Activated CD8-positive, alpha-beta memory T cell treated with anti-CD3 and anti-CD28 coated beads for 4 hours (primary cell): ENCODE measurements at places on chromosomes 13 and 19.

- no peak for DNase-seq
Measured at GRCh38 chr13:51271528-51272085, 49.4 kb downstream of the FAM124A start.

GRCh38 chr19:31340042-31341025, 8.9 kb downstream of the TSHZ3 start:
- no peak for DNase-seq

- DNase-seq = no peak
Measured at GRCh38 chr13:44874886-44875630, 114.2 kb downstream of the NUFIP1 start.

DNA sequence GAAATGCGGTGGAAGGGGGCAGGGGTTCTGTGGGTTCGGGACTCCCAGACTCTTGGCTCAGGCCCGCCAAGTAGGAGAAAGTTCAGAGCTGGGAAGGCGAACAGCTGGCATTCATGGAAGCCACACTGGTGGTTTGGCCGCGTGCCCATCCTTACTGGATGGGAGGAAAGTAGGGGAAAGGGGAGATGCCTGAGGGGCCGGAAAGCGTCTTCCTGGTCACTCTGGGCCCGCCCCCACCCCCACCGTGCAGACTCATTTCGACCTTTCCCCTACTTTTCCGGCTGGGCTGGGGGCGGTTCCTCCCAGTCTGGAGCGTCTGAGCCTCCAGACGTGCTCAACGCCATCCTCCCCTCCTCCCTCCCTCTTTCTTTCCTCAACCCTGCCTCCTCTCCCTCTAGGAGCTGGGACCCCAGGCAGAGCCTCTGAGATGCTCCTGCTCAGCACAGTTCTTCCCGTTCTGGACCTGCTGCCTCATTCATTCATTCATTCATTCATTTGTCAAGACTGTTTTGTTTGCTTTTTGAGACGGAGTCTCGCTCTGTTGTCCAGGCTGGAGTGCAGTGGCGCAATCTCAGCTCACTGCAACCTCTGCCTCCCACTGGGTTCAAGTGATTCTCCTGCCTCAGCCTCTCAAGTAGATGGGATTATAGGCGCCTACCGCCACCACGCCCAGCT, 3.5 kb downstream of the ANGPTL4 start:
- DNase-seq = no peak

- DNase-seq = no peak
Measured at GRCh38 chr13:43877326-43877725, 2.2 kb downstream of the CCDC122 start.

DNA sequence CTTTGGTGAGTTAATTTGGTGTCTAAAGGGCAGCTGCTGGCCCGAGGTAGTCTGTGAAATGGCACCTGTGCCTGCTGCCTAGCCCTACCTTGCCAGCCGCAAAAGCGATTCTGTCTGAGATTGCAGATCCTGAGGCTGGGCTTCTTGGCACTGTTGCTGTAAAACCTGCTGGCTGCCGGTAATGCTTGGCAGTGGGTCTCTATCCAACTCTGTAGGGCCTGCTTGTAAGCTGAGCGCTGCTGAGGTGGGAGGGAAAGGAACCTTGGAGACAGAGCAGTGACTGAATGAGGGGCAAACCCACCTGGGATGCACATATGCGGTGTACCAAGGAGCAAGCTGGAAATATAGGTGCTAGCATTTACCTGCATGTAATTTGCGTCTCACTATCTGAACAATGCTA, 11.7 kb downstream of the LCP1 start:
- DNase-seq = no peak

- DNase-seq = no peak
Measured at GRCh38 chr19:47414469-47414868, 4.9 kb downstream of the MEIS3 start.

- no peak for DNase-seq
Measured at GRCh38 chr13:109387471-109387870, 398.9 kb downstream of the IRS2 start.

DNA sequence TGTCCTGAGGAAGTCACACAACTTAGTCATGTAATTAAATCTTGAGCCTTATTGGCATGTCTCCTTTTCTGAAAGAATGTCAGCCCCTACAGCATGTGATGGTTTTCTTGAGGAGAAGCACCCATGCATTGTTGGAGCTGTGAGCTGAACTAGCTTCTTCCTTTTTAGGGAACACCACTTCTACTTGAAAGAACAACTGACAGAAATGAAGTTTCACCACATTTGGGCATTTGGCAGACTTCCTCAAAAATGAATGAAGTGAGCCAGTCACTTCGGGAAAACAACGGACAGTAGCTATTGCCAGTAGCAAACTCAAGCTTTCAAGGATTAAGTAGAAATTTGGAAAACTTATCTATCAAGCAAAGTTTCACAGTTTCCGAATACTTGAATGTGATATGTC, 1351.3 kb downstream of the EFNB2 start:
- DNase-seq = no peak

- no peak for DNase-seq
Measured at GRCh38 chr19:19051478-19052213, 12.1 kb upstream of the SLC25A42 start.

GRCh38 chr13:44331446-44331845, 42.2 kb upstream of the SERP2 start:
- DNase-seq = no peak

- DNase-seq = no peak
Measured at GRCh38 chr13:59157181-59157580, 1006.5 kb downstream of the DIAPH3 start.

DNA sequence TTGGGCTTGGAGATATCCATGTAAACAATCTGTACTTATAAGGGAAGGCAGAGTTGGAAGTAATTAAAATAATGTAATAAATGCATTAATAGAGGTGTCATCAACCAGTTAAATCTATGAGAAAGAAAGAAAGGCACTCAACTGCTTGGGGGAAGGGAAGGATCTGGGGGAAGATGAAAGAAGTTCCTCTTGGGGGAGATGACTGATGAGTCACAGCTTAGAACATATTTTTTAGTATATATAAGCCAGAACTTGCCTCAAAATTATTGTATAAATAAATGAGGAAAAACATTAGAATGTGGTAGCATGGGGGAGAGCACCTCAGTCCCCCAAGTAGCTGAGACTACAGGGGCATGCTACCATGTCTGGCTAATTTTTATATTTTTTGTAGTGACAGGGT, 205.8 kb downstream of the GGACT start:
- no peak for DNase-seq

- no peak for DNase-seq
Measured at GRCh38 chr19:10565028-10565566, 713 bp downstream of the KRI1 start.

DNA sequence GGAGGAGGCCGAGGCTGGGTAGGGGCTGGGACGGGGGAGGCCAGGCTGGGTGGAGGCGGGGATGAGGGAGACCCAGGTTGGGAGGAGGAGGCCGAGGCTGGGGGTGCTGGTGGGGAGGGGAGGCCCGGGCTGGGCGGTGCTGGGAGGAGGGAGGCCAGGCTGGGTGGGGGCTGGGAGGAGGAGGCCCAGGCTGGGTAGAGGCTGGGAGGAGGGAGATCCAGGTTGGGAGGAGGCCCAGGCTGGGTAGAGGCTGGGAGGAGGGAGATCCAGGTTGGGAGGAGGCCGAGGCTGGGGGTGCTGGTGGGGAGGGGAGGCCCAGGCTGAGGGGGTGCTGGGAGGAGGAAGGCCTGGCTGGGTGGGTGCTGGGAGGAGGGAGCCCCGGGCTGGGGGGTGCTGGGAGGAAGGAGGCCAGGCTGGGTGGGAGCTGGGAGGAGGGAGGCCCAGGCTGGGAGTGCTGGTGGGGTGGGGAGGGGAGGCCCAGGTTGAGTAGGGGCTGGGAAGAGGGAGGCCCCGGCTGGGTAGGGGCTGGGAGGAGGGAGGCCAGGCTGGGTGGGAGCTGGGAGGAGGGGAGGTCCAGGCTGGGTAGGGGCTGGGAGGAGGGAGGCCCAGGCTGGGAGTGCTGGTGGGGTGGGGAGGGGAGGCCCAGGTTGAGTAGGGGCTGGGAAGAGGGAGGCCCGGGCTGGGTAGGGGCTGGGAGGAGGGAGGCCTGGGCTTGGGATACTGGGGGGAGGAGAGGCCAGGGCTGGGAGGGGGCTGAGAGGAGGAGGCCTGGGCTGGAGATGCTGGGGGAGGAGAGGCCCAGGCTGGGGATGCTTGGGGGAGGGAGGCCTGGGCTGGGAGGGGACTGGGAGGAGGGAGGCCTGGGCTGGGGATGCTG, 10.7 kb downstream of the TPGS1 start:
- DNase-seq = no peak

DNA sequence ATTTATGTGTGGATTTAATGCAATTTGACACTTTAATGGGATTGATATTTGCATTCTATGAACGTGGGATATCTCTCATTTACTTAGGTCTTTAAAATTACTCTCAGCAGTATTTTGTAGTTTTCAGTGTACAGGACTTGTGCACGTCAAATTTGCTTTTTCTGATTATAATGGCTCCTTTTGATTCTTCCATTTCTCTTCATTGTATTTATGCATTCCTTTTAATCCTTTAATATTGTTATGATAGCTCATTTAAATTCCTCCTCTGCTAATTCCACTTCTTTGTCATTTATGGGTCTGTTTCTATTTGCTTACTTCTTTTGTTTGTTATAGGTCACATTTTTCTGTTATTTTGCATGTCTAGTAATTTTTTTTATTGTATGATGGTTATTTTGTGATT, 226.6 kb downstream of the ATP8A2 start:
- DNase-seq = no peak

- no peak for DNase-seq
Measured at GRCh38 chr19:55071129-55071502, 4.6 kb upstream of the EPS8L1 start.

DNA sequence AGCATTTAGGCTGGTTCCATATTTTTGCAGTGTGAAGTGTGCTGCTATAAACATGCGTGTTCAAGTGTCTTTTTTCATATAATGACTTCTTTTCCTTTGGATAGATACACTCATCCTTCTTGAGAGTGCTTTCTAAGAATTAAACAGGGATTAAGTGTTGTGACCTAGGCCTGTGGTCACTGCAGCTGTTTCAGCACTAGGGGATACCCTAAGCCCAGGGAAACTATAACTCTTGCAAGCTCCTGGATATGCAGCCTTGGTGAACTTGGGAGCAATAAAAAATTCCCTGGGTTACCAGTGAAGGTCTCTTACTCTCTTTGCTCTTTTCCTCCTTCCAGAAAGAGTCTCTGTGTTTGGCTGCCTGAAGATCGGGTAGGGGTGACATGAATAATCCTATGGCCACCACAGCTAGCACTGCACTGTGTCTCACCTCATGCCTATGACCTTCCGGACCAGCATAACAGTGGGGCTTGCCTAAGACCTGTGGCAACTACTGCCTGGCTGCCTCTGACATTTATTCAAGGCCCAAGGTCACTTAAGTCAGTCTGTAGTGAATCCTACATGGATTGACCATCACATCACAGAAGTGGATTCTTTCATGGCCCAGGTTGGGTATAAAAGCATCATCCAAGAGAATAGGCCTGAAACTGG, 799.7 kb downstream of the DACH1 start:
- DNase-seq = no peak

DNA sequence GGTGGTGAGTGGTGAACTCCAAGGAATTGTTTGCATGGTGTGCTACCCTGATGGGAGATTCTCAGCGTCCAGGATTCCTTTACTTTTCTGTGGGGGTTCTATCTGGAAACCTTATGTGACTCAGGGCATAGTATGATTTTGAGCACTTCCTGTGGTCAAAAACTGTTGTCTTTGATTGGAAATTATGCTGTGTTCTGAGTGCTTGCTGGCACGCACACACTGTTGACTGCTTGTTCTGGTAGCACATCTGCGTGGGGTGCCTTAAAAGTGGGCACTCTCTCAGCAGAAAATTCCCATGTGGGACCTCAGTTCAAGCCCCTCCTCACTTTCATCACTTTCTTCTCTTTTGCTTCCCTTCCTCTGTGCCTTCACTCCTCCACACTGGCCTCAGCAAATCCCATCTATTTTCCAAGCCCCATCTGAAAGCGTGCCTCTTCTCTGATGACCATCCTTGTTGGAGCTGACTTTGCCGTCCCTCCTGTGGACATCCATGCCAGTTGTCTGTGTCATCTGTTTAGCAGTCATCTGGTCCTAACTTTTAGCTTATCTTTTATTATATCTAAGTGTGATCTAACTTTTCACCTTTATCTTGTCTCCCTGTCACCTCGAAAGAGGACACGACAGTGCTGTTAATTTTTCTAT, 56.4 kb upstream of the NPAS1 start:
- DNase-seq = no peak

DNA sequence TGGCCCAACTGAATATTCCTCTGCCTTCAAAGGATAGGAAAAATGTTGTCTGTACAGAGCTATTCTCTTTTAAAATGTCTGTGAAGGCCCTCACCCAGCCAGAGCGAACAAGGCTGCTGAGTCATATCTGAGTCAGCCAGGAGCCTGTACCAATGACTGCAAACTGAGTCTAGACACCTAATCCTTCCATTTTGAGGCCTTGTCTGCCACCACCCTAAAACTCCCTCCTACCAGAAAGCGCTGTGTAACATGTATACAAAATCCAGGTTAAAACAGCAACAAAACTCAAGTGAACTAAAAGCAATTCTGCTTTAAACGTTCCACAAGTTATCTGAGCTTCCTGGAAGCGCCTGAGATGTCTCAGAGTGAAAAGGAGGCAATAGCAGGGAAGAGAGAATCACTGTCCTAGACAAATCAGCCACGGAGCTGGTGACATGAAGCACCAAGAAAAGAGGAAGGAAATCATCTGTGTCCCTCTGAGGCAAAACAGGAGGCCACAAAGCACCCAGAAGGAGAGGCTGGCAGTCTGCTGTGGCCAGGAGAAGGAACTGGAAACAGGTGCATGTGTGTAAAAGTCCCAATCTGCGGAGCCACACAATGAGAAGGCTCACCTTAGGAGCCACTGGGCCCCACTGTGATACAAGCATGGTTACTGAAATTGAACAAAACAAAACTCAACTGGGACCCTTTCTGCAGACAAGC, 10.2 kb downstream of the DHRS12 start:
- no peak for DNase-seq

DNA sequence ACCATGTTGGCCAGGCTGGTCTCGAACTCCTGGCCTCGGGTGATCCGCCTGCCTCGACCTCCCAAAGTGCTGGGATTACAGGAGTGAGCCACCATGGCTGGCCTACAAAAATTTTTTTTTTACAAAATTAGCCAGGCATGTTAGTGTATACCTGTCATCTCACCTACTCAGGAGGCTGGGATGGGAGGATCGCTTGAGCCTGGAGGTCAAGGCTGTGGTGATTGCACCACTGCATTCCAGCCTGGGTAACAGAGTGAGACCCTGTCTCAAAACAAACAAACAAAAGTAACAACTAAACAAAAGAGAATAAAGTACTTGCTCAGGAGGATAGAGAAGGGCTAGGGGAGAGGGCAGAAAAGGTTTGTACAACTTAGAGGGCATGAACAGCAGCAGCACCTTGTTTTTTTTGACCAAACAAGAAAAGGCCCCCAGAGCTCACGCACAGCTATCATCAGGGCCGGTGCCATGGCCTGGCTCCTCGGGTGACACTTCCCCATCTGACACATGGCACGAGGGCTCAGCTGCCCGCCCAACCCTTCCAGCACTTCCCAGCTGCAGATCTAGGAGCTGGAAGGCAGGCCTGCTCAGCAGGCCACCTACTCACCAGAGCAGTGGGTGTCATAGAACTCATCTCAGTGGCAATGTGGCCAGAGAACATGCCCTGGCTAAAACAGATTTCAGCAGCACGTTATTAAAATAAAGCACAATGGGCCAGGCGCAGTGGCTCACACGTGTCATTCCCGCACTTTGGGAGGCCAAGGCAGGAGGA, 8.6 kb upstream of the SLC7A9 start:
- DNase-seq = no peak

- no peak for DNase-seq
Measured at GRCh38 chr19:32909257-32909656, 39.7 kb upstream of the SLC7A9 start.
